Stimulated activated CD4-positive, alpha-beta T cell treated with anti-CD3 and anti-CD28 coated beads, Interleukin-1b, Interleukin-23, amount 100 ng/mL, for 4 hours (primary cell): ENCODE measurements at places on chromosomes 1 and 21.

DNA sequence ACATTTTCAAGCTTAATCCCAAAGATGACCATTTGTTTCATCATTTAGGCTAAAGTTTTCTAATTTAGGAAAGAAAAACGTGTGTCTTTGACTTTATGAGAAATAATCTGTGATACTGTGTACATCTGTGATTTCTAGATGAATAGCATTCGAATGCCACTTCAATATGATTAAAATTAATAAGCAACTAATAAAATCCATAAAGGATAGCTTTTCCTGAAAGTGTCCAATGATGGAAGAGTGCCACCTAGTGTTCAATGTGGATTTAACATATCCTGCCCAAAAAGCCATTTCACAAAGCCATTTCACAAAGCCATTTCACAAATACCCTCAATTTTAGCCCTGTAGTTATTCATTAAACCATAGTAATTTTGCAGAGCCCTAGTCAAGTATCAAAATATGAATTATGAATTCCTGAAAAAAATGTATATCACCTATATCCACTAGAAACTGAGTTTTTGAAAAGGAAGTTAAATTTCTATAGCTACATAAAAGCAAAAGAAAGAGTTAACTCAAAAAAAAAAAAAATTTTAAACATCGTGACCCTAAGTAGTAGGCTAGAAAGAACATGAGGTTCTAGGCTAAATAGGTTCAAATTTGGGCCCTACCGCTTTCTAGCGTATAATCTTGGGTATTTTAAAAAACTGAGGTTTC, 19.1 kb downstream of the NME7 start:
- no peak for DNase-seq

DNA sequence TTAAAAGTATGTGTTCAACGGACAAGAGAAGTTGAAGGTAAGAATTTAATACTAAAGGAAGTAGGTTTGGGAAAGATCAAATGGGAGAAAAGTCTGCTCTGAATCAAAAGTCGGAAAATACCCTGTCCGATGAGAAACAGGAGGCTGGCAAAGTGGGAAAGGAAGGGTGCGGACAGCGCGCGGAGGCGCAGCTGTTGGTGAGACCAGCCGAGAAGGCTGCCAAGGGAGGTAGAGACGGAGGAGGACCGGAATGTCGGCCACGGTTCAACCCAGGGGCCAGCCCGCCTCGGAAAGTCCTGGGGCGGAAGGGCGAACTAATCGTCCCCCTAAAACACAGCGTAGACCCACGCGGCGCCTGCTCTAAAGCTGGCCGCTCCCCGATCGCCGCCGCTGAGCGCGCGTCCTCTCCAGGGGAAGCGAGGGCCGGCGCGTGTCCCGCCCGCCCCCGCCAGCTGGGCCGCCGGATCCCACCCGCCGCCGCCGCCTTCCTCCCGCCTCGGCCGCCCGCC, 639 bp upstream of the SPATA1 start:
- no peak for DNase-seq

DNA sequence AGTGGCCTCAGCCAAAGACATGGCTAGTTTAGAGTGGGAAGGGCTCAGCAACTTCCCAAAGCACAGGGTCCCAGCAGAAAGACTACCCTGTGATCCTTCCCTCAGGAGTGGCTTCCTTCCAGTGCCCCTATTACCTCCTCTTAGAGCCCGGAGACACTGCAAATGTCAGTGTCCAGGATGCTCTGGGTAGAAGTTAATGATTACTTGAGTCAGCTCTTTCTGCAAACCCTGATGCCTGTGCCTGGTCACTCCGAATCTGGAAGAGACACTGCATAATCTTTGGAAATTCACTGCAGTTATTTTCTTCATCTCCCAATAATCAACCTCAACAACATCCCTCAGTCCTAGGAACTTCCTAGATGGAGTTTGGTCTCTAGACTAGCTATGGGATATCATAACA, 27.2 kb upstream of the MGST3 start:
- no peak for DNase-seq

DNA sequence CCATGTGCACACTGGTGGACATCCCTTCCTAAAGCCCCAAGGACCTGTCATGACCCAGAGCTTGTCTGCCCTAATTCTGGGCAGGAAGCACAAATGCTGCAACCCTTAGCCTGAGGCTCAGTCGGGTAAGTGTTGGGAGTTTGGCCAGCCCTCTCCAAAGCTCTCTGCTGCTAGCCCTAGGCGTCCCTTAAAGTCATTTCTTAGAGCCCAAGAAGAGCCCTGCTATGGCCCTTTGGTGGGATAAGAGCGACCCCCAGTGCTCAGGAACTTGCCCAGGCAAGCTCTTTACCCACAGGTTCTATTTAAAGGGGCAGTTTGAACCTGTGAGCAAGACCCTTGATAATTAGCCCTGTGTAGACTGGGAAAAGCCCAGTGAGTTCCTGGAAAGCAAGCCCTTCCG, 356.8 kb downstream of the RRAGC start:
- no peak for DNase-seq

- DNase-seq, result no peak
Measured at GRCh38 chr1:151940541-151940940, 31.2 kb upstream of the THEM4 start.

GRCh38 chr1:147050654-147051053, 112.5 kb downstream of the NBPF12 start:
- DNase-seq, result no peak

DNA sequence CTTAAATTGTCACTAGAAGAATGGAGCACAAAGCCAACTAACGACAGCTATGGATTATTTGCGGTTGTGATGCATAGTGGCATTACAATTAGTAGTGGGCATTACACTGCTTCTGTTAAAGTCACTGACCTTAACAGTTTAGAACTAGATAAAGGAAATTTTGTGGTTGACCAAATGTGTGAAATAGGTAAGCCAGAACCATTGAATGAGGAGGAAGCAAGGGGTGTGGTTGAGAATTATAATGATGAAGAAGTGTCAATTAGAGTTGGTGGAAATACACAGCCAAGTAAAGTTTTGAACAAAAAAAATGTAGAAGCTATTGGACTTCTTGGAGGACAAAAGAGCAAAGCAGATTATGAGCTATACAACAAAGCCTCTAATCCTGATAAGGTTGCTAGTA, 13.5 kb downstream of the USP1 start:
- no peak for DNase-seq

DNA sequence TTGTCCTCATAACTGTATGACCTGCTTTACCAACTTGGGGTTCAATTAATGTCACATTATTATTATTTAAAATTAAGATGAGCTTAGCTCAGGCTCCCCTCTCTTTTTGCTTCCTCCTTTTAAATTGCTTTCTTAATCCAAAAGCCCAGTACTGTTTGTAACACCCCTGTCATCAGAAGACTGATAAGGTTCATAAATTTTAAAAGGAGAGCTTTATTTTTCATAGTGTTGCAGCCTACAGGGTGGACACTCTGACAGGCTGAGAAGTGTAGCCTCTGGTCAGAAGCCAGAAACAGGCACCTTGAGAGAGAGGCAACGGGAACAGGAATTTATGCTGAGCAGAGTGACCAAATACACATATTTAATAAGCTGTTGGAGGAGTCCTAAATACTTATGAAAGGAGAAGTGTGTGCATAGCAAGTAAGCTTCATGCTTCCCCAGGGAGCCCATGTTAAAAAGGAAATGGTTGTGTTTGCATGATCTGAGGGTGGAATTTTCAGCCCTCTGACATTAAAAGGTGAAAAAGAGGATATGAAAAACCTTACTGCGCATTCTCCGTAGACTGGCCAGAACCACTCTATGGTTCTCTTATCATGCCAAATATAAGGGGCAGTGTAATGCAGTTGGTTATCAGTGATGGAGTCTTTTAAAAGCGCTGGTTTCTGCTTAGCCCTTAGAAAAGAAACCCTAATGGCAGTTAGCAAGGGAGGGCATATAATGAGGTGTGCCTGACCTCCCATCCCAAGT, 30.5 kb upstream of the FGGY start:
- DNase-seq, result no peak

- no peak for DNase-seq
Measured at GRCh38 chr1:18710002-18710401, 79.4 kb downstream of the PAX7 start.

DNA sequence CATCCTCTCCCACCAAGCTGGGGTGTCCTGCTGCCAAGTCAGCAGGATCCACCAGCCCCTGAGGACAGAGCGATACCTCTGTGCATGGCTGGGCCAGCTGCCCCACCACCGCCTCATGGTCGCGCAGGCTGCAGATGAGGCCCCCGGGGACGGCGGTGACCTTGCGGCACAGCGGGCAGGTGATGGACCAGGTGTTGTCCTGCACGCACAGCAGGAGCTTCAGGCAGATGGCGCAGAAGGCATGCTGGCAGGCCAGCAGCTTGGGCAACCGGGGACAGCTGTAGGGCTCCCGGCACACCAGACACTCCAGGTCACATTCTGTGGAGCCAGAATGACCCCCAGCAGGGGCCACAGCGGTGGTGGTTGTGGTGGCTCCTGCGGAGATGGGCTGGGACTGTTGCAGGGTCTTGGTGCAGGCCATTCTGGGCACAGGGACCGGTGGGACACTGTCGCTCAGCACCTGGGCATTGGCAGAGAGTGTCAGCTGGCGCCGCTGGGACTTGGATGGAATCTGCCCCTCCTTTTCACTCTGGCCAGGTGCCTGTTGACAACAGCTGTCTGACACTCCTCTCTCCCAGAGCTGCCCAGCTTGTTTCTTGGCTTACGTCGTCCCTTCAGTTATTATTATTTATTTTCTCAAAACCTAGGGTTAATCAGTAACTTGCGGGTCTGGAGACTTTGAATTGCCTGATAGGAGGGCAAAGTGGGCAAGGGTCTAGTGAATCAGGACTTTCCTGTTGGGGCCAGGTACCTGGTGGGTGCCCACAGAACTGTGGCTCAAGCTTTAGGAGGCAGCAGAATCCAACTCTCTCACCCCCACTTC, at the start of gene RNF186:
TSS of gene RNF186 (minus strand) at position 603 of the 823 bp plus-strand sequence. CDS start at position 421, 182 bp downstream.
- no peak for DNase-seq

DNA sequence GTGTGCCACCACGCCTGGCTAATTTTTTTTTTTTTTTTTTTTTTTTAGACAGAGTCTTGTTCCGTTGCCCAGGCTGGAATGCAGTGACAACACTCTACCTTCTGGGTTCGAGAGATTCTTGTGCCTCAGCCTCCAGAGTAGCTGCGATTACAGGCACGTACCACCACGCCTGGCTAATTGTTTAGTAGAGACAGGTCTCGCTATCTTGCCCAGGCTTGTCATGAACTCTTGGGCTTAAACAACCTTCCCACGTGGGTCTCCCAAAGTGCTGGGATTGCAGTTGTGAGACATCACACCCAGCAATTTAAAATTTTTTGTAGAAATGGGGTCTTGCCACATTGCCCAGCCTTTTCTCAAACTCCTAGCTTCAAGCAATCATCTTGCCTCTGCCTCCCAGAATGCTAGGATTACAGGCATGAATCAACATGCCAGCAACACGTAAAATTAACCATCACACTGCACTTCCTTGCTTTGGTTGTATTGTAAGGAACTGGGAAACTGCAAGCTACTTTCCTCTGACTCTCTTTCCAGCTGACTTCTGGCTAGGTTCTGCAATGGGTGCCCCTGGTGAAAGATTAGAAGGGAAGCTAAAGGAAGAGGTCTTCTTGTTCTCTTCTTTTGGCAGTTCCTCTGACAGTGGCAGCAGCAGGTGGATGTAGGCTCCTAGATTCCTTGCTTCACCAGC, 13.9 kb upstream of the IL6R start:
- no peak for DNase-seq

DNA sequence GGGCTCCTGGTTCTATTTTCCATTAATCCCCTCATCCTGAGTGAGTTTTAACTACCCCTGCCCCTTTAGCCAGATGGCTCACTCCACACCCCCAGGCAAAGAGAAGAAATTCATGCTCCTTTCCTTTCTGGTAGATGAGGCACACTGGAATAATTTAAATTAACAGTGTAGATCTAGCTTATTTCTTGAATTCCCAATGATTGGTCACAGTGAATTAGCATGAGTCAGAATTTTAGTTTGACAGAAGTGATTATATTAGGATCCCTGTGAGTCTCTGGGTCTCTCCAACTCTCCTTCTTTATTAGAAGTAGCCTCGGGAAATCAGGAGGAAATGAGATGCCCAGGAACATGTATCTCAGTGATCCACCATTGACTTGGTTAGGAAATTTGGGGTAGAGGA, 103.1 kb upstream of the KAZN start:
- DNase-seq, result no peak

- DNase-seq, result no peak
Measured at GRCh38 chr21:16418642-16419041, 688.9 kb downstream of the USP25 start.

DNA sequence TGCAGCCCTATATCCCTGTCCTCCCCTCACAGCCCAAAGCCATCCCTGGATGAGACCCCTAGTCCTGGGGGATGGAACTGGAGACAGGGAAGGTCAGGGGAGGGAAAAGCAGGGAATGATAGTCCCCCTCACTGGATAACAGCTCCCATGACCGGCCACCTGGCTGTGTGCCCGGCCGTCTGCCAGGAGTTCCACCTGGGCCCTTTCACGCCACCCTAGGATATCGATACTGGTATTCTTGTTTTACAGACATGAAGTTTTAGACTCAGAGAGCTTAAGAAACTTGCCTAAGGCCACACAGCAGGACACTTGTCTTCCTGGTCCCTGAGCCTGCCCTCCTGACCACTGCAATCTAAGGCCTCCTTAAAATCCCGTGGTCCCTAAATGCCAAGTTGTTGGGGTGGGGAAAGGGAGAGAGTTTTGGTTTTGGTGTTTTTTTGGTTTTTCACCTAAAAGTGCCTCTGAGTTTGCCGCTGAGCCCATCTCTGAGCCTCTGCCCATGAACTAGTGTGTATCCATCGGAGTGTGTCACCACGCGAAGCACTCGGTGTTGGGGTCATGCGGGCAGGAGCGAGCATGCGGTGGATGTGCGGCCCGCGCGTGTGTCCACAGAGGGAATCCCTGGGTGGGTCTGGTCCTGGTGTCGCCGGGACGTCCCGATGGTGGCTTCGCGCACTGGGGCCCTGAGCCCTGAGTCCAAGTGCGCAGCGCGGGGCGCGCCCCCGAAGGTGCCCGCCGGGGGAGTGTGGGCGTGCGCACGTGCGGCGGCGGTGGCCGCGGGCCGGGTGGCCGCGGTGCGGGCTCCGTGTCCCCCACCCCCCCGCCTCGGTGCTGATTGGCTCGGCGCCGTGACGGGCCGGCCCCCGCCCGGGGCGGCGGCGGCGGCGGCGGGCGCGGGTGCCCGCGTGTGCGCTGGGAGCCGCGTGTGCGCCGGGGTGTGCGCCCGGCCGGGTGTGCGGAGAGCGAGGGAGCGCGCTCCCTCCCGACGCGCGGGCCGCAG, at the start of gene EPHA8:
TSS of gene EPHA8 (plus strand) at position 906 of the 1,000 bp plus-strand sequence. CDS start 147 bp downstream, outside the sequence.
- DNase-seq, result no peak

DNA sequence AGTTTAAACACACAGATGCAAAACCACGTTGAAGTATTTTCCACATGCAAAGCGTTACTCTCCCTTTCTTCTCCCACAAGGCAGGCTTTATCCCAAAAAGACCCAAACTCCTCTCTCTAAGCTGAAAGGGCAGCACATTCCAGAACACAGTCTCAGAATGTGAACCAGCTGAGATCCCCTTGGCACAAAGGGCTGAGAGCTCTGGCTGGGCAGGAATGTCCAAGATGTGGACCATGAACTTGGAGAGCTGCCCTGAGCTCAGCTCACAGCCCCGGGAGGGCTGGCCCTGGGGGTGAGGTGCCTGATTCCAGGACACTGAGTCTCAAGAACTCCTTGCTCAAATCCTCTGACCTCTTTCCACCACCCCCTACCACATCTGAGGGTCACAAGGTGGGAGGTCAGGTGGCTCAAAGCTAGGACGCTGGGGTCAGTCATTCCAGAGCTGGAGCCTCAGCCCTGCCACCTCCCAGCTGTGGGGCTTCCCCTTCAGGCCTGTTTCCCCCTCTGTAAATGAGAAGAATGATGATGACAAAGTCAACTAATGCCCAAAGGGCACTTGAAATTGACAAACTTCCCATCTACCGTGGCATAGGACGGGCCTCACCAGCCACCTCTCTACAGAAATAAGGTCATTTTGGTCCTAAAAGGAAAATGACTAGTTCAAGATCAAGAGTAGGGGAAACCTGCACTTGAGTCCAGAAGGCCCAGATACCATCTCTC, 11.5 kb downstream of the ALDH4A1 start:
- no peak for DNase-seq
